NCI-H1092 (cell line): ENCODE measurements at places on chromosomes 2 and 18.

GRCh38 chr2:127226520-127227263 lies 6.6 kb upstream of the CYP27C1 start:
- DNase-seq: no peak

GRCh38 chr2:112777036-112777435 lies 7.3 kb downstream of the IL1A start:
- DNase-seq: no peak

DNA sequence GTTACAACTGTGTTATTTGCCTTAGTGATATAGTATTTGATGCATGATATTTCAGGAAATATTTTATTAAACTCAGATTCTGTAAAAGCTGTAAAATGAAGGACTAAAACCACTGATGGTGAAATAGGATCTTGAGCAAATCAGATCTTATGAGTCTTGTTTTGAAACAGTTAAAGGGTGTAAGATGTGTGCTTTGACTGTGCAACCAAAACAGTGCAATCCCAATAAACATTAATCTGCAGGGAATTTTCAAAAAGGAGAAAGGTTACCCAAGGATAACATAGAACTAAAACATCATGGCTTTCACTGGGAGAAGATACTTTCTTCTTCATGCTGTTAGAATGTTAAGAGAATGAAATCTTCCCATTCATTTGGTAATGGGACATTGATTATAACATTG lies 378.7 kb downstream of the PARD3B start:
- DNase-seq: no peak

DNA sequence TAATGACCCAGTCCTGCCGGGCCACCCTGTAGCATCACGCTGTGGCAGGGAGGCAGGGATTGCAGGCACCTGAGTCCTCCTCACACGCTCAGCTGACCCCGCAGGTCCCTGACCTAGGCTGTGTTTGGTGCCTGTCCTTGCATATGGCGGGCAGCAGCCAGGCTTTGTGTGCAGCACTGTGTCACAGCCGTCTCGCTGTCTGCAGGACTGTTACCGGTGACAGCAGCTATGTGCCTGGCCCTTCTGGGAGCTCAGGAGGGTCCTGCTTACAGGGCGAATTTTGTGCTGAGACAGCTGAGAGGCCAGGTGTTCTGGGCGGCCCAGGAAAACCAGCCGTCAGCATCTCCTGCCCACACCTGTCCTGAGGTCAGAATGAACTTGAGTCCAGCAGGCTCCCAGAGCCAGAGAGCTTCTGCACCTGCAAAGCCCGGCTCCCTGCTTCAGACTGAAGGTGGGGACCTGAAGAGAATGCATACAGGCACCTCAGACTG lies 10.4 kb upstream of the ARID5A start:
- no peak for DNase-seq

- DNase-seq: no peak
These were observed 87.5 kb downstream of the TRIB2 start for GRCh38 chr2:12804091-12804856.

DNA sequence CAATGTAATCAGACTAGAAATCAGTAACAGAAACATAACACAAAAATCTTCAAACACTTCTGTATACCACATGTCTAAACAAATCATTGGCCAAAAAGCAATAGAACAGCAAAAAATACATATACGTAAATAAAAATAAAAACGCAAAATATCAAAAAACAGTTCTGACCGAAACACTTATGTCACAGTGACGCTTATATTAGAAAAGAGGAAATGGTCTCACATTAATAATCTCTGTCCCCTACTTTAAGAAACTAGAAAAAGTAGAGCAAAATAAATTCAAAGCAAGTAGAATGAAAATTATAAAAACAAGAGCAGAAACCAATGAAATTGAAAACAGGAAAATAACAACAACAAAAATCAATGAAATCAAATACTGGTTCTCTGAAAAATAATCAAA lies 41.9 kb downstream of the TMEM131 start:
- no peak for DNase-seq

DNA sequence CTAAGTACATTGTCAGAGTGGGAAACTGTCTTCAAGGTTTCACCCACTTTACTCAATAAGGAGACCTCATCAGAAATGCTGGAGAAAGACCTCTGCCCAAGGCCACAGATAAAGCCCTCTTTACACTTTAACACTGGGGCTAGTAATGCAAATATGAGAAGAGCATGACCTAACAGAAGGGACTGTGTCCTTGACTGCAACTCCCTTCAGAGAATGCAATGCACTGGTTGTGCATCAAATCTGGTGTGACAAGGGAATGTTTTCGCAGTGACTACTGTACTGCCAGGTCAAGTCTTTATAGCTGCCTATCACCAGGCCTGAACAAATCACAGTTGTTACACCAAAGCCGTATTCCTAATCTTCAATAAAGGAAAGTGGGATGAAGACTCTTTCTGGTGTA lies 28.6 kb downstream of the CDH19 start:
- no peak for DNase-seq

DNA sequence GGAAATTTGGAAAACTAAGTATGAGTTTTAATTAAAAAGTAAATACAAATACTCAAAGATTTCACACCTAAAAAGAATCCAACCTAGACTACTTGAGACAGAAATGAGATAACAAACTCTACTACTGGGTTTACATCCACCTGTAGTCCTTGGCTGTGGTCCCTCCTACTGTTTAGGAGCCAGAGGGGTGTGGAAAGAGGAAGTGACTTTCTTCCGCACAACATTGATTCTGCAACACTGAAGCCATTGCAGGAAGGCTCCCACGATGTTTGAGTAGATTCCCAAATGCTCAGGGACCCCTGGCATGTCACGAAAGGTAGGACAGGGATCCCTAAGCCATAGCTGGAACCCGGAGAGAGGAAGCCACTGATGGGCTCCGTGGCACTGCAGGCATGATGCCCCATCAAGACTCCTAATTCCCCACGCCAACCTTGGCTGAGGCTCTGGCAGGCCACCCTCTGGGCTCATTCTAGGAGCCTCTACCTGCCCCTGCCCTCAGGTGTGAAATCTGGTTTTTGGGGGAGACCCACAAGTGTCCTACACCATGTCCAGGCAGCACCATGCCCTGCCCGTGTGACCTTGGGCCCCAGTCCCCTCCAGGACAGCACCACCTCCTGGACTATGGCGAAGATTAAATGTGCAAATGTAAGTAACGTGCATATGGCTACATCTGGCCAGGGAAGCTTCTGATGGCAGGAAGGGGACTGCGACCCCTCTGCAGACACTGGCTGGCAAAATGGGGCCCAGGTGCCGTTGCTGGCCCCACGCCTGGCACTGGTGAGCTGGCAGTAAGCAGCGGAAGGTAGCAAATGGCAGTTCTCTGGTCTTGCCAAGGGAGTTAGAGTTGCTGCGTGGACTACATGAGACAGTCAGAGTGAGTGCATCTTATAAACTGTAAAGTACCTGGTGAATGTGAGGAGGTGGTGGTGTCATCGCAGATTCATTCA lies 38.2 kb upstream of the MAL start:
- DNase-seq: no peak

- DNase-seq: no peak
These were observed 7.9 kb upstream of the COLEC11 start for GRCh38 chr2:3587021-3587420.

- no peak for DNase-seq
These were observed 97.8 kb upstream of the PXDN start for GRCh38 chr2:1841903-1842791.

DNA sequence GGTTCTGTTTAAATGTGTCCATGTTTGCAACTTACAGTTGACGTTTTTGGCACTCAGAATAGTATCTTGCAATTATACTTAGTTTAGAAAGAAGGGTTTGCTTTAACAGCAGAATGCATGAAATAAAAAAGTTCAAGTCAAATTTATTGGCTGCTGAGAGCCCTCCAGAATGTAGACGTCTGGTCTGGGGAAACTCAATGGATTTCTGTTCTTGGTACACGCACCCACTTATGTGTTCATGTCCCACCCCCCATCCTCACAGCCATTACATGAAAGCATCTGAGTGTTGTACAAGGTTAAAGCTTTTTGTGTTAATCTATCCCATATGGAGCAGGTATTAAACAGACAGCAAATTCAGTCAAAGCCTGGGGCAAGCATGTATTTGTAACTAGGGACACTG lies 219.5 kb downstream of the SOX11 start:
- no peak for DNase-seq

DNA sequence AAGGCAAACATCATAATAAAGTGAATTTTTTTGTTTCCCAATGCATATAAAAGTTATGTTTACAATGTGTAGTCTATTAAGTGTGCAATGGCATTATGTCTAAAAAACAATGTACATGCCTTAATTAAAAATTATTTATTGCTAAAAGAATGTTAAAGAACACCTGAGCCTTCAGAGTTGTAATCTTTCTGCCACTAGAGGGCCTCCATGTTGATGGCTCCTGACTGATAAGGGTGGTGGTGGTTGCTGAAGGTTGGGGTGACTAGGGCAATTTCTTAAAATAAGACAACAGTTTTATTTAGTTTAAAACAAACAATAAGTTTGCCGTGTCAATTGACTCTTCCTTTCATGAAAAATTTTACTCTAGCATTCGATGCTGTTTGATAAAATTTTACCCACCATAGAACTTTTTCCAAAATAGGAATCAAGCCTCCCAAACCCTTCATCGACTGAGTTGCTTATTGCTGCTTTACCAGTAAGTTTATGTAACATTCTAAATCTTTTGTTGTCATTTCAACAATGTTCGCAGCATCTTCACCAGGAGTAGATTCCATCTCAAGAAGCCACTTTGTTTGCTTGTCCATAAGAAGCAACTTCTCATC lies 32.3 kb downstream of the MAP3K2 start:
- no peak for DNase-seq
